ENCODE measurements at places on chromosomes 16 and 17.
A peak's percentile ranks its signal among the peaks of the same experiment; 100 is the strongest.

DNA sequence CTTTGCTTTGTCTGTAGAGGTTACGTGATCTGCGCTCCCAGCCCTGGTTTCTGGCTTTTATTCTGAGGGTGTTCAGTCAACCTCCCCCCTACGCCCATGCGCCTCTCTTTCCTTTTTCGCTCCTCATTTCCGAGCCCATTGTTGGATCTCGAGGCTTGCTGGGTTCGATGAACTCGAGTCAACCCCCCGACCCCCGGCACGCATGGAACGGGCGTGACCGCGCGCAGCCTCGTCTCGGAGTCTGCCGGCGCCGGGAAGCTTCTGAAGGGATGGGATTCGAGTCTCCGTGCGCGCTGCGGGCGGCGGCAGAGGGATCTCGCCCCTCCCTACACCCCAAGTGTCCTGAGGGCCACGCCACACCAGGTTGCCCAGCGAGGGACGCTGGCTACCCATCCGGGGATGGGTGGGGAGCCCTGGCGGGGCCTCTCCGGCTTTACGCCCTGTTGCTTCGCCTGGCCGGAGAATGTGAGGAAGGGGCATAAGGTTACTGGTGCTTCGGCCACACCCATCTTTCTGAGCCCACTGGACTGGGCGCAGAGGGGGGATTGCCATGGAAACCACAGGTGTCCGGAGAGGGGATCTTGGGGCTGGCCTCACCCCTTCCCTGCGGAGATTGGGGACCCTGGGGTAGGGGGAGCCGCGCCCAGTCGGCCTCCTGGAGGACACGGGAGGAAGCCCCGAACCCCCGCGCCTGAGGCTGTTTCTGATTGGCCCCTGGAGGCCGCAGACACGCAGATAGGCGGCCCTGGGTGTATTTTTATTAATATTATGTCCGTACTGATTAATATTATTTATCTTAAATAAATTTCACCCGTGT lies 1.8 kb downstream of the MAPT start:
- no peak for DNase-seq

DNA sequence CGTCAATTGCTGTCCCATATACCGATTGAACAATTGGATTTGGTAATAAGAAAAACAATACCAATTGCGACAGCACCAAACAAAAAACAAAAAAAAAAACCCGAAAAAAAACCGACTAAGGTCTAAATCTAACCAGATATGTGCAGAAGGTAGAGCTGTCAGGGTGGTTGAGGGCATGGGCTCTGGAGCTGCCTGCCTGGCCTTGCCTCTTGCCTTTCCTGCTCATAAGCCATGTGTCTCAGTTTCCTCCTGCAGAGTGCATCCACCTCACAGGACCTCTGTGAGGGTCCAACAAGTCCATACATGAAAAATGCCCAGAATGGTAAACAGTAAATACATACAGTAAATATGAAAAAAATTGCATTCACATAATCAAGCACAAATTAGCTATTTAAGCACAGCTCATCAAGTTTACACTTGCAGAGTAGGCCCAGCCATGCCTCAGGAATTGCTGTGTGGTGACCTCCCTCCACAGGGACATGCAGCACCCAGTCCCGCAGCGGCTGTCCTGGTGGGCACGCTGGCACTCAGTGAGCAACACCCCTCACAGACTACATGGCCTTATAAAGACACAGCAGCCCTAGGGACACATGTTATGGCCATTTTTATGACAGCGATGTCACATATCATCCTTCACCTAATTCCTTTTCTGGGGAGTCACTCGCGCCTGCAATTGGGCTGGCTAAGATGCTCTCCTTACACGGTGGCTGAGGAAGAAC lies 17.9 kb downstream of the TBC1D28 start:
- no peak for DNase-seq

DNA sequence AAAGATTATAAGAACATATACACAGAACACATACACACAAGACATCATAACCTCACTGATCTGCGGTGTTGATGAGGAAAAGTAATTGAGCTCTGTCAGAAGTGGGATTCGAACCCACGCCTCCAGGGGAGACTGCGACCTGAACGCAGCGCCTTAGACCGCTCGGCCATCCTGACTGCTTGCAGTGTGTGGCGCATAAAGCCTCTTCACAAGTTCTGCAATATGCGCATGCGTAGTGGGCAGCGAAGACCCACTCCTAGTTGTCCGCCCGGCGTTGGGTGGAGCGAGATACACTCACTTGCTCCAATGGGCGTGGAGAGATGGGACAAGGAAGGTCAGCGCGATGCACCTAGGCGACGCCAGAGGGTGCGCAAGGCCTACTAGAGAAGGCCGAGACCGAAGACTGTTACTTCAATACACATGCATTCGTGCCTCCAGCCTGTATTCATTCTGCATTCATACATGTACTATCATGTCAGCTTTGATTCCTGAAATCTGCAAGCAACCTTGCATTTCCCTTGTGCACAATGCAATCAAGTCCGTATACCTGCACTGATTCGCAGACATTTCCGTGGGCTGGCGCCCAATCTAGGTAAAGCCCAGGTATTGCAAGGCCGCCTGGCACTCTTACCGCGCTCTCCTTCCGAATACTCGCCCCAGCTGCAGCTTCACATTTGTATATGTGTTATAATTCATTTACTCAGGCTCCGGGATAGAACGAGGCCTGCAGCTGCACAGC lies 16.1 kb upstream of the PLLP start:
- DNase-seq = peak; percentile 97

- DNase-seq = no peak
These were observed 288.5 kb downstream of the C16orf95 start for GRCh38 chr16:87028481-87029320.

DNA sequence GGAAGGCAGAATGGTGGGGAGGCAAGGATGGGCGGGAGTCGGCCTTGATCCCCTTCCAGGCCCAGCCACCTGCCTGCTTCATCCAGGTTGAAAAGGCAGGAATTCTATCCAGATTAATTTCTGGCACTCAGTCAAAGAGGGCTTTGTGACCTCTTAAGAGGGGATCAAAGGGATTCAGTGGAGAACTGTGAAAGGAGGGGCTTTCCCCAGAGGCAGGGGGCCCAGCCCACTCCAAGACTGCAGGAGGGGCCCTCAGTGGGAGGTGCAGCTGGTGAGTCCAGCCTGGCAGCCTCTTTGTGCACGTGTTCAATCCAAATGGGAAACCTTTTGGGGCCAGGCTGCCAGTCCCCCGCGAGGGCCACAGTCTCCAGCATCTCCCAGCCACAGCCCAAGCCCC lies 148.5 kb upstream of the PLCG2 start:
- DNase-seq = no peak

DNA sequence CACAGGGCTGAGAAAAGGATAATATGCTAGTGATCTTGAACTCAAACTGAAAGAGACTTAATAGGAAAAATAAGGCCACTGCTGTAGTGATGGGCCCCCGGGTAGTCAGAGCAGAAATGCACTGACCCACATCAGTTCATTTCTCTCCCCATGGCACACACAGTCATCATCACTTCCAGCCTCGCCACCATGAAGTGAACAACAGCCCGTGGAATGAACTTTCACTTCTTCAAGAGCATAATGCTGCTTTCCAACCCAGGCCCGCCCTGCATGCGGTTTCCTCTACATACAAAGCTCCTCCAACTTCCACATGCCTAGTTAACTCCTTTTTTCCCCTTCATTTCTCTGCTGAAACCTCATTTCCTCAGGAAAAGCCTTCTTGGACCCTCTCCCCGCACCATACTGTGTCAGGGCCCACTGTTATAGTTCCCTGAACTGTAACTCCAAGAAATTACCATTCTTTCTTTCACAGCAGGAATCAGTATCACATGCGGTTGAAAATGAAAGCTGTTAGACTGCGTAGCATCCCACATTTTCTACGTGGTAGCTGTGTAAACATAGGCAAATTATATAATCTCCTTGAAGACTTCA lies 65.8 kb upstream of the SMIM36 start:
- DNase-seq = no peak

DNA sequence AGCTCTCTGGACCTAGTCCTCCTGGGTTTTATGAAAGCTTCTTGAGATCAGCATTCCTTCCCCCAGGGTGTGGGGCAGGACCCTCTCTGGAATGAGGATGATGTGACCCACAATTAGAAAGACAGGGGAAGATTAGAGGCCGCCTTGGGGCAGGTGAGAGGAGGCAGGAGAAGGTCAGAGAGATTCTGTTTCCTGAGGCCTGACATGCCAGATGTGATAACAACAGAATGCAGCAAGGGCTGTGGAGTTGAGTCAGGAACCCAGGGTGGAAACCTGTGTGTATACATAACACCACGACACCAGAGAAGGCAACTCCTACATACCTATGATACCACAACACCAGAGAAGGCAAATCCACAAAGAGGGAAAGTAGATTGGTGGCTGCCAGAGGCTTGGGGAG lies 5.4 kb upstream of the SLC5A10 start:
- no peak for DNase-seq

DNA sequence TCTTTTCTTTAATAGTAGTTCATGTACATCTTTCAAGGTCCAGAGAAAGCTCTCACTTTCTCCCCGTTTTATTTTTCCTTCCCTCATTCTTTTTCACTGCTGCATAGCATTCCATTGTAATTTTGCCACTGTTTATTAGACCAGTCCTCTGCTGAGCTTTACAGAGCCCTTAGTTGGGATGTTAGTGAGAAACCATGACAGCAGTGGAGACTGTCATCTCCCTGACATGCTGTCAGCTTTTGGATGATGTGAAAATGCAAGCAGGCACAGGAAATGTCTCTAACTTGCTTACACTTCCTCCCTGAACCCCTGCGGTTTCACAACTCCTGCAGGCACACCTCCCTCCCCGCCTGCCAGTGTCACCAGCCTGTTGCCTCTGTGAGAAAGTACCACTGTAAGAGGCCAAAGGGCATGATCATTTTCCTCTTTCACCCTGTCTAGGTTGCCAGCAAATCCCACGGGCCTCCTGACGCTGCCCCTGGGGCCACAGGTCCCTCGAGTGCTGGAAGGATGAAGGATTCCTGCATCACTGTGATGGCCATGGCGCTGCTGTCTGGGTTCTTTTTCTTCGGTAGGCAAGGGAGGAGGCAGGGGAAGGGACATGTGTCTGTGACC lies at the start of gene ITGAL:
ITGAL (plus strand) TSS at position 415 of the 615 bp plus-strand sequence; CDS start at position 511, 96 bp downstream.
- peak; percentile 74 for DNase-seq

DNA sequence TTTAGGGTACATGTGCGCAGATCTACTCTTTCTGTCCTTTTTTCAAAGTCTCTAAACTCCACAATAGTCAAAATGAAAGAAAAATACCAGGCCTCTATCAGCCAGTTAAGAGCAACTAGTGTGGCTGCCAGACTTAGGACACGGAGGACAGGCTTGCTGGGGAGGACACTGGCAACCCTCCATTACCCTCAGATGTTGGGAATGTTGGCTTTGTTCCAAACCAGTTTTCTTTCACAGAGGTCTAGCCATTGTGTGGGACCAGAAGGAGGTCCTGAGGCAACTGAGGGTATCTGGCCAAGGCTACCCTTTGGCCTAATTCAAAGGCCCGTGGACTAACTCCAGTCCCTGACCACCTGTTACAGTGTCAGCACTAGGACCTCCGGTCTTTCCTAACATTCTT lies 51.2 kb upstream of the MED9 start:
- no peak for DNase-seq

- no peak for DNase-seq
These were observed 28.2 kb downstream of the CRAMP1 start for GRCh38 chr16:1640261-1640941.

DNA sequence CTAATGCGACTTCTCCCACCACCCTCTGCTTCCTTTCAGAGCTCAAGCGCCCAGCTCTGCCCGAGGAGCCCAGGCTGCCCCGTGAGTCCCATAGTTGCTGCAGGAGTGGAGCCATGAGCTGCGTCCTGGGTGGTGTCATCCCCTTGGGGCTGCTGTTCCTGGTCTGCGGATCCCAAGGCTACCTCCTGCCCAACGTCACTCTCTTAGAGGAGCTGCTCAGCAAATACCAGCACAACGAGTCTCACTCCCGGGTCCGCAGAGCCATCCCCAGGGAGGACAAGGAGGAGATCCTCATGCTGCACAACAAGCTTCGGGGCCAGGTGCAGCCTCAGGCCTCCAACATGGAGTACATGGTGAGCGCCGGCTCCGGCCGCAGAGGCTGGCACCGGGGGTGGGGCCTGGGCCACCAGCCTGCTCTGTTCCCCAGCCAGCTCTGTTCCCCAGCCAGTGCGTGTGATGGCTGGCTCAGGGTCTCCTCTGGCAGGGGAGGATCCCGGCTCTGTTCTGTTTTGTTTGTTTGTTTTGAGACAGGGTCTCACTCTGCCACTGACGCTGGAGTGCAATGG lies 18.7 kb downstream of the CRISPLD2 start:
- DNase-seq = no peak

DNA sequence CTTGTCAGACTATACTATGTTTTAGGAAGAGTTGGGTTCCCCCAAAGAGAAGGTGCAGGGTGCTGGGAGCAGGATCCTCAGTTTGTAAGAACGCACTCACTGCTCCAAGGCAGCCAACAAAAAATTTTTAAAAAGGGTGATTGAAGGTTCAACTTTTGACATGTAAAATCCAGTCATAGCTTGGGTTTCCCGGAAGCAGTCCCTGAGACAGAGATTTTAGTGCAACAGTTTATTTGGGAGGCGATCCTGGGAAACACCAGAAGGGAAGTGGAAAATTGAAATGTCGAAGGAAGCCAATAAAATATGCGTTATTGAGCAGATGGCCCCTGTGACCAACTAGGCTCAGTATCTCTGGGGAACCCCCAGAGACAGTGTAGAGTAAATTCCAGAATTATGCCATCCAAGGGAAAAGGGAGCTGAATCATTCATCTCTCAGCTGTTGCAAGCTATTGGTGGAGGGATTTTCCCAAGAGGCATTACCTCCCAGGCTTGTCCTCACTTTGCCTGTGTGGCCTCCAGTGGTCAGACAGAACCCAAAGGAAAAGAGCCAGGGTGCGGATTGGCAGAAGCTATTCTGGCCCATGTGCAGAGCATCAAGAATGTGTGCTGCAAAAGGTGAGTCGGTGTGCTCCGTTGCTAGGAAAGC lies 72.9 kb downstream of the HS3ST3B1 start:
- no peak for DNase-seq

DNA sequence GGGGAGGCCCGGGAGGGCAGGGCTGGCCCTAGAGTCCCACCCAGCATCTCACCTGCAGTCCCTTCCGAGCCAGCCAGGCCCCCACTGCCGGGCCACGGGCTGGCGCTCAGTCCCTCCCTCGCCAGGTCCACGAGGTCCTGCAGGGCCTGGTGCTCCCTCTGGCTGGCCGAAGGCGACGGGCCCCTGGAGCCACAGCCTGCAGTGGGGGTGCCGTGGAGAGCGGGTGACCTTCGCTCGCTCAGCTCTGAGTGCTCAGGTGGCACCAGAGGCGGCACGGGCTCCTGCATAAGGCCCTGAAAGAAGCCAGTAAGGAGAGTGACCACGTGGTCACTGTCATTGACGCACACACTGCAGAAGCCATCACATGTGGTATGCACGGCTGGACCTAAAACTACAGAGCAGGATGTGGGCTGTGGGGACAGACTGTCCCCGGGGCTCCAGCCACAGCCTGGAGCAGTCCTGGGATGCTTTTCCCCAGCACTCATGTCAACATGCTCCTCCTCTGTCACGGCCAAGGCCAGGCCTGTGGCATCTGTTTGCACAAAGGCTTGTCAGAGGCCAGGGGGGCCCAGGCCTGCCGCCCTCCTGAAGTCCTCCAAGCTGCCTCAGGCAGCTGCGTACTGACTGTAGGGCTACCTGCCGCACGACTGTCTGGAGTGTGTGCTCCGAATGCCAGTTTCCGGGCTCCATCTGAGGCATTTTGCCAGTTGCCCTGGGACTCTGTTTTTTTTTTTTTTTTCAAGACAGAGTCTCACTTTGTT lies 15.1 kb downstream of the SLX4 start:
- no peak for DNase-seq

- no peak for DNase-seq
These were observed 6.3 kb downstream of the ACSF3 start for GRCh38 chr16:89099905-89100304.
